ENCODE measurements at places on chromosomes 2 and 18.
A peak's percentile ranks its signal among the peaks of the same experiment; 100 is the strongest.

- no peak for DNase-seq
Measured at GRCh38 chr2:157443795-157444640, at the start of gene CYTIP. CYTIP (minus strand) TSS chr2:157444089; CDS start chr2:157444020, 69 bp downstream.

DNA sequence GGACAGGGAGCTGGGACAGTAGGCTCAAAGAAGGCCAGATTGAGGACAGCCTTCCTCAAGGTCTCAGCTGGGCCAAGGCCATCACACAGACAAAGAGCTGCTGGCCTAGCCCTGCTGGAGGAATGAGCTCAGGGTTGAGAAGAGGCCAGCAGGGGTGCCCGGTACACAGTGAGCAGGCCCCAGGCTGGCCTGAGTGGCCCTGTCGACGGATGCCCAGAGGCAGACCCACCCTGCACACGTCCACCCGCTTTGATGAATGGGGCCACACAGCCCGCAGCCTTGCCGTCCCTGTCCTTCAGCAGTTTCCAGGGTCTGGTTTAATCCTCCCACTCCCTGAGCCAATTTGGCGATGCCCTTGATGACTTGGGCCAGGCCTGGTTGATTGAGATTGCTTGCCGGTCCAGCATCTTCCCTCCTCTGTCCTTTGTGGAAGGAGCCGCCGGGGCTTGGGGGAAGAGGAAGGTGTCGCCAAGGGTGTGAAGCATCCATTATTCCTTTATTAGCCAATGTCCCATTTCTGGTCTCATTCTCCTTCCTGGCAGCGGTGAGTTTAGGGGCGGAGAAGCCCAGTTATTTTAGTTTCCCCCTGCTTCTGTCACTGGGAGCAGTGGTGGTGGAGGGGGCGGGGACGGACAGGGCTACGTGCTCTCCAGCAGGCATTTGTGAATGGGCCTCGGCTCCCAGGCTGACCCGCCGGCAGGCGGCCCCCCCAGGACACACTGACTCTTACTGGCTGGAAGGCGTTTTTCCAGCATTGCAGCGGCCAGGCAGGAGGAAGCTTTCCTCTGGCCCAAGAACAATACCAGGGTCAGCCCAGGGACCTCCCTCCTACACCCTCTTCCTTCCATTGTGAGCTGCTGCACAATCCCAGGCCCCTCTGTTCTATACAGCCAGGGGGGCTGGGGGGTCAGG, 141.8 kb downstream of the CTIF start:
- DNase-seq, result no peak

DNA sequence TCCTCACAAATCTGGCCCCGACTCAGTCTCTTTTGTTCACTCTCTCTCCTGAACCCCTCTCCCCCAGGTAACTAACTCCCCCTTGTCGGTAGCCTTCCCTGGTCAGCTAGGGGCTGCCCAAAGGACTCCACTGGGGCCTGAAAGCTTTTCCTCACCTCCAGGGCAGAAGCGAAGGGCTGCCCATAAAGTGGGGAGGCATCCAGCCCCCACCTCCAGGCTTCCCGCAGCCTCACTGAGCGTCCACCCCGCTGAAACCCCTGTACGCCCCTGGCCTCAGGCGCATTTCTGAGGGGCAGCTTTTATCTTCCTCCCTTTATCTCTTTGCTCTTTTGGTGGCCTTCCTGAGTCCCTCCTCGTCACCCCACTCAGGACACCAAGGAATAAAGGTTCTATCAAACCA, 249.3 kb downstream of the CYP26B1 start:
- no peak for DNase-seq

- peak; percentile 2 for DNase-seq
Measured at GRCh38 chr18:59994357-59994756, 94.6 kb downstream of the PMAIP1 start.

DNA sequence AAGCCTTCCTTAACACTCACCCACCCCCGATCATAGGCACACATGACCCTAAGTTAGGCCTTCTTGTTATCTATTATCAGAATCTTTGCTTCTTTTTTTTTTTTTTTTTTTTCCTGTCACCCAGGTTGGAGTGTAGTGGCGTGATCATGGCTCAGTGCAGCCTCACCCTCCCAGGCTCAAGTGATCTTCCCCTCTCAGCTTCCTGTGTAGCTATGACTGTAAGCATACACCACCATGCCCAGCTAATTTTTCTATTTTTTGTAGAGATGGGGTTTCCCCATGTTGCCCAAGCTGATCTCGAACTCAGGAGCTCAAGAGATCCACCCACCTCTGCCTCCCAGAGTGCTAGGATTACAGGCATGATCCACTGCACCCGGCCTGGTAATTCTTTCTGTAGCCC, 328.7 kb downstream of the NR4A2 start:
- no peak for DNase-seq

- no peak for DNase-seq
Measured at GRCh38 chr2:88196490-88197087, 26.4 kb downstream of the THNSL2 start.

DNA sequence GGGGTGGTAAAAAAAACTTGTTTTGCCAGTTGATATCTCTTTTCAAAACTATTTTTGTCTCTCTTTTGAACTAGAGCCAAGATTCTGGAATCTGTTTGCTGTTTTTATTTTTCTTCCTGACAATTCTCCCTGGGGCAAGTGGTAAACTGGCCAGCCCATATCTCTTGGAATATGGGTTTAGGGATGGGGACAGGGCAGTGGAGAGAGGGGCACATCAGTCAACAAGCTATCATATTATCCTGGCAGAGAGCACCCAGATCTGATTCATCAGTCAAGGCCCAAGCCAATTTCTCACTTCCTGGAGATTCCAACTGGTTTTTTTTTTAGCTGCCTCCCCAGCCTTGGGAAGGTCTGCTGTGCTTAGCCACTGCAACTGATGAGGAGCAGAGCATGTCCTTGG, 52.3 kb downstream of the ARHGAP28 start:
- no peak for DNase-seq

GRCh38 chr2:113679457-113679856, 52.4 kb downstream of the RABL2A start:
- no peak for DNase-seq

Data from fibroblast of villous mesenchyme (primary cell).